ENCODE measurements at places on chromosomes 1 and 21.

DNA sequence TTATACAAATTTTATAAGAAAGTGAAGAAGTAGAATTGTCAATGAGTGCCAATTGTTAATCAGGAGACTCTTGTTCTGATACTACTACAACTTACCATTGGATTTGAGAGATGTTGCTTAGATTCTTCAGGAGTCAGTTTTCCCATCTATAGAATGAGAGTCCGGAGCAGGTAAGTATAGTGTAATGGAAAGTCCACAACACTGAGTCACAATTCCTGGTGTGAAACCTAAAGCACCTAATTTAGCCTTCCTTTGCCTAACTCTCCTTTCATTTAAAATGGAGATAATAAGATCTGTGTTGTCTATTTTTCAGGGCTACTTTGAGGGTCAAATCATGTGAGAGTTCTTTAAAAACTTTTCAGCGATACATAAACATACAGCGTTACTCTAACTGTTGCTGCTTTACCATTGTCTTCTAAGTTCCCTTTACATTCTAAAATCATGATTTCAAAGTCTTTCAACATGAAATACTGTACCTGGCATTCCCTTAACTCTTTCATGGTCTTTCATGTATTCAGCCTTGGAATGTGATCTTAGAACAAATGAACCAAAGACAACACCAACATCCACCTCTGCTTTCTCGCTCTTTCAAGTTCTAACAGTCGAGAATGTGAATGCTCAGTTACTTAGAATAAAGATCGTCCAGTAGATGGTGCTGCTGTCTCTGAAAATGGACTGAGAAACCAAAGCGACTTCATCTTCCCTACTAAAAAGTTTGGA lies 90.9 kb downstream of the SLC30A10 start:
- no peak for DNase-seq

DNA sequence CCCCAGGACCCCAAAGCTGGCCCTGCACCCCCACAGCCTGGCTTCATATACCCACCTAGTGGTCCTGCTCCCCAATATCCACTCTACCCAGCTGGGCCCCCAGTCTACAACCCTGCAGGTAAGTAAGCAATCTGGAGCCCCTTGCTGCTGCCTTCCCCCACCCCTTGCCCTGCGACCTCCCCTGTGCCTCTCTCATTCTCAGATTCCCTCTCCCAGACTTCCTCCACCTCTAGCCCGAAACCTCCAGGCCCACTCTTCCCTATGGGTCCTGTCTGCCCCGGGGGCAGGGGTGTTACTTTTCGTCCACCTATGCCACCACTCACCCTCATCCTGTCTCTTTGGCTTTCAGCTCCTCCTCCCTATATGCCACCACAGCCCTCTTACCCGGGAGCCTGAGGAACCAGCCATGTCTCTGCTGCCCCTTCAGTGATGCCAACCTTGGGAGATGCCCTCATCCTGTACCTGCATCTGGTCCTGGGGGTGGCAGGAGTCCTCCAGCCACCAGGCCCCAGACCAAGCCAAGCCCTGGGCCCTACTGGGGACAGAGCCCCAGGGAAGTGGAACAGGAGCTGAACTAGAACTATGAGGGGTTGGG lies 2.9 kb downstream of the SHISA4 start:
- DNase-seq = no peak

DNA sequence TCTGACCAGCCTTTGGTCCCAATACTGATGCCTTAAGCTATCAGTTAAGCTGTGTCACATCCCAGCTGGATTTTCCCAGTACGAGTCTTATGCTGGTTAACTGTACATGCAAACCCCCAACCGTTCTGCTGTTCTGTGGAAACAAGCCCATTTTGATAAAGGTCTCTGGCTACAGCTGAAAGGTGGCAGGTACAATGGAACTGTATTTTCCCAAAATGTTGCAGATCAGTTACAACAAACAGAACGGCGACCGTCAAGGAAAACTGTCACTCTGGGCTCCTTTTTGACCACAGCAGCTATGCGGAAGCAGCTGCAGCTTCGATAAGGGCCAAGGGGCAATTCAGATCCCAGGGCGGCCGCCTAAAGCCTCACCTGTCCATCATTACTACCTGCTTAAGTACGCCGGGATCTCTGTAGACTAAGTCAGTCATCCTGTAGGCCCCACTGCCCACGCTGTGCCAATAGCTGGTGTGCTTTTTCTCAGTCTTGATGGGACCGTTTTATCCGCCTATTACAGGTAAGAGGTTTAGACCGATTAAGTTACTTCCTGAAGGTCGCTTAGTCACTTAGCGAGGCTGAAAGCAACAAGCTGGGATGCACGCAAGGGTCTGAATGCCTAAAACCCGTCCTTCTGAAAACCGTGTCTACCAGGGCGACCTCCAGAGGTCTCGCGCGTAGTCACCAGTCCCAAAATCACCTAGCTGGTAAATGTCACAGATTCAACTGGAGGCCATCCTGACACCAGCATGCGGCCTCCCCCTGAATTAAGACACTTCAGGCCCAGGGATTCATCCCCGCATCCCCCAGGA lies 11.1 kb upstream of the RAB42 start:
- no peak for DNase-seq

- no peak for DNase-seq
Measured at GRCh38 chr1:71899881-71900280, 382.5 kb downstream of the NEGR1 start.

GRCh38 chr1:230611878-230612235 lies 30.4 kb upstream of the COG2 start:
- DNase-seq = no peak

Data from stimulated activated CD8-positive, alpha-beta memory T cell treated with anti-CD3 and anti-CD28 coated beads, Interleukin-7, amount 100 ng/mL, for 1 hour (primary cell).